ENCODE measurements at places on chromosomes 2 and 18. TPM values are rescaled to one million over a fixed set of nuclear protein-coding genes. Genes with fewer than 3 reads are reported as not detected.

CTAGE1 gene
- not detected for total RNA-seq

TEX44 gene
- not detected for total RNA-seq

BMP10 gene
- not detected for total RNA-seq

TCF7L1 gene
- total RNA-seq: 2.5 TPM

NLRC4 gene
- not detected for total RNA-seq

PAX8 gene
- total RNA-seq: 1.5 TPM

SLC16A14 gene
- 2.6 TPM for total RNA-seq

DSG3 gene
- under 0.01 TPM for total RNA-seq

LYPD6 gene
- total RNA-seq: 0.33 TPM

All from smooth muscle cell of trachea (primary cell).